Activated CD8-positive, alpha-beta memory T cell treated with anti-CD3 and anti-CD28 coated beads for 4 hours (primary cell): ENCODE measurements at places on chromosomes 3 and 15.

DNA sequence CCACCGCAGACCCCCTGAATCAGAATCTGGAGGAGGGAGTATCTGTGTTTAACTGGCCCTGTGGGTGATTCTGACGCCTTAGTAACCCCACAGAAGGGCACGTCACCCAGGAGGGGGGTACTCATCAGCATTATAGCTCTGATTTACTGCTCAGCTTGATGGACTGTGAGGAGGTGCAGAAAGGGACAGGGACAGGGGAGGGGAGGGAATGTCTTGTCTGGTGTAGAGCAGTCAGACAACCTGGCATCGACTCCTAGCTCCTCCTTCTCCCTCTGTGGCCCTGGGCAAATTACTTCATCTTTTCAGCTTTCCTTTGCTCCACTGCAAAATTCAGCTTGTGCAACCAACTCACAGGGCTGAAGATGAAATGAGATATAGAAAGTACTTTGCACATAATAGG, 42.3 kb upstream of the GLCE start:
- no peak for DNase-seq

DNA sequence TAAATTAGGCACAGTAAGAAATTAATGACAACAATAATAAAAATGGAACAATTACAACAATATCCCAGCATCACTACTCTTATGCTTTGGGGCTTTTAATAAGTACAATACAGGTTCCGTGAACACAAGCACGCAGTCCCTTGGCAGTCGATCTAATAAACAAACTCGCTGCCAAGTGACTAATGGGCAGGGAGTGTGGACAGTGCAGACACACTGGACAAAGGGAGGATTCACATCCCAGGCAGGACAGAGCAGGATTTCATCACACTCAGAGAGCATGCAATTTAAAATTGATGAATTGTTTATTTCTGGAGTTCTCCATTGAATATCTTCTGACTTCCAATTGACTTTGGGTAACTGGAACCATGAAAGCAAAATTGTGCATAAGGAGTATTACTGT, 524.1 kb upstream of the CFAP20DC start:
- DNase-seq: no peak

GRCh38 chr15:75335705-75336355, at the start of gene COMMD4:
TSS of gene COMMD4 (plus strand) at chr15:75336063. CDS start at chr15:75336090, 27 bp downstream.
- DNase-seq: peak; percentile 33

DNA sequence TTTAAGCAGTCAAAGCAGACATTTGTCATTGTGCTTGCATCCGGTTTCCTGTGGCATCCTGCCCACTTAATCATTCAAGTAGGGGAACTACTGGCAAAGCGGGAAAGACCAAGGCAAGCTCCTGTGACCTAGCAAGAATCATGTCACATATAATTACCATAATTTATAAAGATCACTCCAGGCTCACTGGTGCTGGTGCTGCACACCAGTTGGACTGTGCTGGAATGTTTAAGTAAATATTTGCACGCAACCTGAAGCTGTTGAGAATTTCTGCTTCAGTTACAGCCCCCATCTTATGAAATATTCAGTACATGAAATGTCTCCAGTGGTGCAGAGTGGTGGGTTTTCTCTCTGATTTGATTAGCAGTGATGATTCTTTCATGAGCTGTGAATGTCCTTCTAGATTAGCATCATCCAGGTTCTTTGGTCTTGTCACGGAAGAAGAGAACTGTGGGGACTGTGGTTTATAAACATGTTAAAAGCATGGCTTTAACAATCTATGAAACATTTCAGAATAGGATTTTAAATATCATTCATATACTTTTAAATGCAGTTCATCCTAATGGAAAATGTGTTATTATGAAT, 621.3 kb upstream of the EPHA6 start:
- DNase-seq: no peak

- DNase-seq: no peak
Observed at GRCh38 chr3:142940472-142940871, 23.0 kb downstream of the PAQR9 start.

- no peak for DNase-seq
Observed at GRCh38 chr15:100781061-100781960, 98.3 kb upstream of the ALDH1A3 start.

- no peak for DNase-seq
Observed at GRCh38 chr3:106341087-106341486, 472.3 kb upstream of the CBLB start.

DNA sequence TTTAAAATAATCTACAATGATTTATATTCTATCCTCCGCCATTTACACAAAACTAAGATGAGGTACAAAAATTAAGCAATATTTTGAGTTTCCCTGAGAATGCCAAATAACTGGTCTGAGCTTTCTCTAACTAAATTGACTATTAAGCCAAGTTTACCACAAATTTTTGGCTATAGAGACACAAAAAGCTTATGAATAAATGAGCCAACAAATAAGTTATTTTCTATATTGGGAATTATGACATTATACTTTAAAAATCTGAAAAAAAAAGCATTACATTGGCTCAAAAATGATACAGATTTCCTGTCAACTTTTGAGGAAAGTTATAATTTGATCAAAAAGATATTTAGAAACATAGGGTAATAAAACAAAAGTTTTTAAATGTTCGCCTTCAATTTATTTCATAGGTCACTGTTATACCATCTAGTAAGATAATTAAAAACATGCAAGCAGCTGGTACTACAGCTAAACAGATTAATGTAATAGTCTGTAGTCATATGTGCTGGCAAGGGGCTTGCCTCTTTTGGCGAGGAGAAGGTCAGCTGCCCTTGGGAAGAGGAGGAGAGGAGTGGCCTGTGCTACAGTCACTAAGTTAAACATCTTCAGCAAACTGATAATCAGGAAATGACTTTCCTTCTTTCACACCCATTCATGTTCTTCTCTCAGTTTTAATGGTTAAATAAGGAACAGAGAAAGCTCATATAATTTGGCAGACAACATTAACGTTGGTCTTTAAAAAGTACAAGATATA, 318.5 kb downstream of the TBC1D5 start:
- no peak for DNase-seq

DNA sequence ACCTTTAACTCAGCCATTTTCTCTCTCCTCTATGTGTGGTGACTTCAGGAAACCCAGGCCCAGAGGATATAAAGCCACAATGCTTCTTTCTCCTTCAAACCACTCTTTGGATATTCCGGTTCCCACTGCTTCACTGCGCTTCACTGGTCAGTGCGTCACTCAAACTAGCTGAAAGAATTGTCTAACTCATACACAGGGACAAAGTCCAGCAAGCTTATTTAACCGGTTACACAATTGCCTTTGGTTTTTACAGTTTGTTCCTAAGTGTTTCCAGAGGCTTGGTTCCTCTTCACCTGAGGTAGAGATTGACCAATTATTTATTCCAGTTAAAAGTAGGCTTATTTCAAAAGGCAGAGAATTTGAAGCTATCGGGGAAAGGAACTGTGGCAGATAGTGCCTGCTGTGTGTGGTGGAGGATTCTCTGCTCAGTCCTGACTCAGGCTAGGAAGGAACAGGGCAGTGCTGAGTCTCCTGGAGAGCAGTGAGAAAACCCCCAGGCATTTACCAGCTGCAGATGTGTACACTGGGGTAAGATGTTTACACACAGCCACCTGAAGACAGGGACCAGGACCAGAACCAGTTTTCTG, at the start of gene HGD:
Gene HGD, minus strand, starts transcription at position 145 of the 587 bp plus-strand sequence. Its CDS starts 128 bp downstream, at position 17.
- DNase-seq: no peak

GRCh38 chr15:20409247-20409646, 132.4 kb downstream of the GOLGA6L6 start:
- DNase-seq: no peak

- DNase-seq: no peak
Observed at GRCh38 chr3:157129803-157130466, 30.0 kb downstream of the CCNL1 start.

GRCh38 chr3:2477620-2478019, 379.0 kb downstream of the CNTN4 start:
- no peak for DNase-seq

GRCh38 chr3:107562969-107563529, 40.3 kb downstream of the BBX start:
- DNase-seq: no peak

DNA sequence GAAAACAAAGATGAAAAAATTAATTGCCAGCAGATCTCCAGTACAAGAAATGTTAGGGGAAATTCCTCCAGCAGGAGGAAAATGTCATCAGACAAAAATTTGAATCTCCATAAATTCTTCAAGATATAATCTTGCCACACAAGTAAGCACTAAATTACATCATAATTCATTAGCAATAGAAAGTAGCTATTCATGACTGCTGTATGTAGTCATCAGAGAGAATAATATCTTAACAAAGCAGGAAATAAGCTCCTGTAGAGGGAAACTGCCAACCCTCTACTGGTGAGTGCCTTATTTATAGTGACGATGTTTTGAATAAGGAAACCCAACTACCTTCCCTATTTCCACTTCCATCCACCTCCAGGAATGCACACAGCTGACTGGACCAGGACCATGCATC, 15.8 kb upstream of the SLC27A2 start:
- DNase-seq: no peak

- DNase-seq: no peak
Observed at GRCh38 chr3:1734494-1735122, 364.1 kb upstream of the CNTN4 start.

DNA sequence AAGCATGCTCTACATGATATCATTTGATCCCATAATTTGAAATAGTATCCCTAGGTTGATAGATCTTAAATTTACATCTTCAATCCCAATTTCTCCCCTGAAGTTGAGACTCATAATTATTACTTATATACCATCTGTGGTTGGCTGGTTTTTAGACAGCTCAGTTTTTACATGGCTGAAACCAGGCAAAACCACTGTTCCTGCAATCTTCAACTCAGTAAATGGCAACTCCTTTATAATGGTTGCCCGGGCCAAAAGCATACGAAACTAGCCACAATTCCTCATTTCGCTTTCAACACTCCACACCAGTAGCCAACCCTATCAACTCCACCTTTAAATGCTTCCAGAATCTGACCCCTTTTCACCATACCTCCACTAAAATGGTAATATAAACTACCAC, 118.5 kb downstream of the TGFBR2 start:
- no peak for DNase-seq

GRCh38 chr15:51766341-51766740, 14.9 kb downstream of the TMOD2 start:
- no peak for DNase-seq

DNA sequence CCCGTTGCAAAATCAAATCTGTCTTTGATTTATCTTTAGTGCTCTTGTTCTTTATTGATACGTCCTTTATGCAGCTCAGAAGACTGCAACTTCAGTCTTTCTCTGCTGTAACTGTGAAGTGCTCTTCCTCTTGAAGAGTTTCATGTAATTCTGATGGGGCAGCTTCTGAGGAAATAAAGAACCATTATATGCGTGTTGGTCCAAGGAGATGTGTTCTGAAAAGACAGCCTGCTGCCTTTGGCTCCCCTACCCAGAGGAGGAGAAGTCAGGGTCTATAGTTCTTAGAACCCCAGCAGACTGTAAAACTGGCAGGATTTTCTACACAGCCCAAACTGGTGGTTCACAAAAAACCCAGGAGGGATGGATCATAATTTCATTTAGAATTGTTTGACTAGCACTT, 22.4 kb upstream of the ABHD10 start:
- no peak for DNase-seq

- no peak for DNase-seq
Observed at GRCh38 chr3:164498917-164499316, 579.4 kb downstream of the SI start.

GRCh38 chr3:30893678-30894325, 659 bp downstream of the GADL1 start:
- DNase-seq: no peak
